Cardiac septum (tissue), 1 donor: ENCODE measurements at places on chromosomes 5 and 9. TPM values are rescaled to one million over a fixed set of nuclear protein-coding genes. Genes with fewer than 3 reads are reported as not detected.

Gene NUTM2G
- not detected for total RNA-seq

GRCh38 chr9:36802201-36802920, 229.7 kb downstream of the MELK start:
- no peak for DNase-seq

GRCh38 chr9:101388507-101388993, 3.7 kb upstream of the BAAT start:
- DNase-seq, result no peak

- DNase-seq, result peak; percentile 80
Measured at GRCh38 chr5:95817430-95817829, 5.1 kb downstream of the GLRX start.

DNA sequence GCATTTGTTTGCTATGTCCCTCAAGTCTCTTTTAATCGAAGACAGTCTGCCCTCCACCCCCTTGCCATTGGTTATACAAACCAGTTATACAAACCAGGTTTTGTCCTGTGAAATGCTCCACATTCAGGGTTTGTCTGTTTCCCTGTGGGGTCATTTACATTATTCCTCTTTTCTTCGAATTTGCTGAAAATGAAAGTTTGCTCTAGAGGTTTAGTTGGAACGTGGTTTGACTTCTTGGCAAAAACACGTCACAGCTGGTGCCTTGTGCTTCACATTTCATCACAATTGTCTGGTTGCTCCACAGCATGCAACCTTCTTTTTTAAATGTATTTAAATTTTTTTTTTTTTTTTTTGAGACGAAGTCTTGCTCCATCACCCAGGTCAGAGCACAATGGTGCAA, 4.2 kb upstream of the HAVCR2 start:
- no peak for DNase-seq

DNA sequence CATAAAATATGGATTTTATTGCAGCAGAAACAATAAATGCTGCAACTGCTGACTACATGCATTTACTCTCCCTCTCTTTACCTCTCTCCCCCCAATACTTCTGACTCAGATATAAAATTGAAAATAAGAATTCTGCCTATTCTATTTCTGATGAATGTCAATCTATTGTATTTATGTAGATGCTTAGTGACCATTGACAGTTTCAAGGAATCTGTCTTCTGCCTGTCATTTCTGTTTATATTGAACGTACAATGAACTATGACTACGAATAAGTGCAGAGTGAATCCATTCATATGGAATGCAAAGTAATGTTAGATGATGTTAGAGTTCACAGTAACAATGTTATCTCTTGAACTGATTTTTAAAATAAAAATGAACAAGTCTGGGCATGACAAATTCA, 898 bp downstream of the CDH10 start:
- no peak for DNase-seq

GRCh38 chr9:131674425-131675421, 65.2 kb downstream of the RAPGEF1 start:
- no peak for DNase-seq

- no peak for DNase-seq
Measured at GRCh38 chr9:79565245-79565644, 6.5 kb upstream of the TLE4 start.

DNA sequence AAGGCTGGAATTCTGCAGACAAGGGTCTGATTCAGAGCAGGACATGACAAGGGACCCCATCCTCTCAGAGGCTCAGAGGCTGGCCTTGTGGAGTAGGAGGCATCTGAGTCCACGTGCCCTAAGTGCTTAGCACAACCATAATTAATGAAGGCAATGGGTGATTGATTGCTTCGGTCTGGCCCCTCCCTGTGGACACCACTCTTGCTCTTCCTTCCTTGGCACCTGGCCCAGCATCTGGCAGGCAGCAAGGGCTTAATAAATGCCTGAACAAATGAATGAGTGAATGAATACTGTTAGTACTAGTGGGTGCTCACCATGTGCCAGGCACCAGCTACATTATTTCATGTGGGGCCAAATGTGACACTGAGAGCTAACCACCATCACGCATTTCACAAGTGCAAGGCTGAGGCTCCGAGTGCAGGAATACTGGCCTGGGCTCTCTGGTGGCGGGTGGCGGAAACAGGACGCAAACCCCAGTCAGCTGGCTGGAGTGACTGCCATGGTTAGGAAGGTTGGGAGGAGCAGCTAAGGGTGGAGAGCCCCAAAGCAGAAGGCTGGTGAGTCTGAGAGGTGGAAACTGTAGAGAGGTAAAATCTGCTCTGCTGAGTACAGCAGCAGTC, 53.6 kb downstream of the ASS1 start:
- no peak for DNase-seq

GRCh38 chr5:114360816-114361723, 800 bp upstream of the KCNN2 start:
- DNase-seq, result no peak

DNA sequence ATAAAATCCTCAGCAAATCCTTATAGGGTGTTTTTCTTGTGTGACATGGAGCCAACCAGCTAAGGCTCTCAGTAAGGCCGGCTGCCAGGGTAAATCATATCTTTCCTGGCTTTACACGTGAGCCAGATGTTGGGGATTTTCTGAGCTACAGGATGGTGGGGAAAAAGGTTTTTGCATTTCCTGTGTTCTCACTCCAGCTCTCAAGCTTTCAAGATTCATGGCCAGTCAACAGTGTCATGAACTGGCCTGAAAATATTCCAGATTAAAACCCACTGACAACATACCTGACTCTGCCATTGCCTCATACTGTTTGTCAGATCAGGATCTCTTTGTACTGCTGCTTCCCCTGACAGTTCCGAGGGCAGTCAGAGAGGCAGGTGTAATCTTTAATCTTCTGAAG, 306.9 kb downstream of the GLIS3 start:
- DNase-seq, result no peak

DNA sequence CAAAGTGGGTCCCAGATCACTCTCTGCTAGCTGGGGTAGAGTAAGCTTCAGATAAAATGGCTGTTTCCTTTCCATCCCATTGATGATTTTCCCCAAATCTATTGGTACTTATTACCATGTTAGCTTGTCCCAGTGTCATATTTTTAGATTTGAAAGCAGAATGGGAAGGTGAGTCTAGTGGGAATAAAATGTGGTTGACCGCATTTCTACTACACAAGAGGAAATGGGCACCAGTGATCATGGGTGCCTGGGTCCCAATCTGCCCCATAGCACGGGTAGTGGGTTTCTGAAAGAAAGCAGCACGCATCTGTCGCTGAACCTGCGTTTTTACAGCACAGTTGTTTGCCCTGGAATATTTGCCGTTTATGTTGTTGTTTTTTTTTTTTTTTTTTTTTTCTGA, 20.1 kb downstream of the DAPK1 start:
- no peak for DNase-seq

- DNase-seq, result no peak
Measured at GRCh38 chr9:107644733-107645463, 155.3 kb upstream of the KLF4 start.
